Right hindlimb (tissue), 1 donor: ENCODE measurements at places on chromosomes 7 and 10.

GRCh38 chr10:104417637-104418292 lies 64.1 kb downstream of the CFAP58 start:
- DNase-seq: no peak

DNA sequence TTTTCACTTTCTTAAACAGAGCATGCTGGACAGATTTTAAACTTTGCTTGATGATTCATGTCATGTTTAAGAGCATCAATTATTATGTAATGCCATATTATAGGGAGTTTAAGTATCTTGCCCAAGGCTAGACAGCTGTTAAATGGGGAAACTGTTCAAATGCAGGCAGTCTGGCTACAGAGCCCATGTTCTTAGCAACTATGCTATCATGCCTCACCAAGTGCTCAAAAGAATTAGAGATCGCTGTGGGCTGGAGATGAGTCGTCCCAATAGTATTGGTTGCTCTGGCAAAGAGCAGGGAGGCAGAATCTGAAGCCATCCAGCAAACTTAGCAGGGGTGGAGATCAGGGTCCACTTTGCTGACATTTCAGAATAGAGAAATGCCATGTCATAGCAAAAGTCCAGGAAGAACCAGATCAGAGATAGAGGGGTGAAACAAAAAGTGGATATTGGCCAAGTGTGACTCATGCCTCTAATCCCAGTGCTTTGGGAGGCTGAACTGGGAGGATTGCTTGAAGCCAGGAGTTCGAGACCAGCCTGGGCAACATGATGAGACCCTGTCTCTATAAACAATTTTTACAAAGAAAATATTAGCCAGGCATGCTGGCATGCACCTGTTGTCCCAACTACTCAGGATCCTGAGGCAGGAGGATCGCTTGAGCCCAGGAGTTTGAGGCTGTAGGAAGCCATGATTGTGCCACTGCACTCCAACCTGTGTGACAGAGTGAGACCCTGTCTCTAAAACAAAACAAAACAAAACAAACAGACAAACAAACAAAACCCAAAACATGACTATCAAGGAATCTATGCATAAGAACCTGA lies 57.8 kb downstream of the BAMBI start:
- no peak for DNase-seq

- DNase-seq: peak; percentile 16
Observed at GRCh38 chr10:50152792-50153272, 85.1 kb downstream of the WASHC2A start.

GRCh38 chr7:130960208-130960988 lies 226.4 kb upstream of the KLF14 start:
- DNase-seq: no peak
